ENCODE measurements at places on chromosomes 1 and 21.

DNA sequence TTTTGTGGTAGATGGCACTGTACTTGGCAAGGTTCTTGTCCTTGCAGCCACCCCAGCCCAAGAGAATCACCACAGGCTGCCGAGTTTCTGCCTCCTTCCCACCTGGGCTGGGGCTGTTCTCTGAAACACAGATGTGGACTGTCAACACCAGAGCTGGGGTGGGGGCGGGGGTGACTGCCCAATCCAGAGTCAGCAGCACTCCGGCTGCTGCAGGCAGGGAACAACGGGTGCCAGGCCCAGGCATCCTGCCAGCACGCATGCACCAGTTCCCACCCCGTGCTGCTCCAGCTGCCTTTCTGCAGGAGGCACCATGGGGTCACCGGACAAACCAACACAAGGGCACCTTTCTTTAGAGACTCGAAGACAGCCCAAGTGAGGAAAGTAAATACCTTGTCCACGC, 14.1 kb downstream of the TMEM53 start:
- DNase-seq: peak; percentile 63

DNA sequence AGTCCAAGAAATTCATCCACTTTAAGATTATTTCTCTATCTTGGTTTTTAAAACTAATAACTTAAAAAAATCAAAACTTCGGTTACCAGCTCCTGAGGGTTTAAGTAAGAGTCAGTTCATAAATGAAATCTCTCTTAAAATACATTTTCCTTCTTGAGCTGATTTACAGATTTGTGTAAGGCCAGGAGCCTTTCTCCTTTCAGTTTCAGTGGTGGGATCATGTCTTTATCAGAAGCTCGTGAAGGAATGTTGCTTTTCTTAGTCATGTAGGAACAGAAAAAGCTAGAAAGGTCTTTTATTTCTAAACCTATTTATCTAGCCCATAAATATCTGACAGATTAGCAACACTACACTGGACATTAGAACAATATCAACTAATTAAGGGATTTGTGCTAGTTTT, 390.2 kb downstream of the GPATCH2 start:
- DNase-seq: no peak

GRCh38 chr21:33964706-33965325, 49.2 kb upstream of the ATP5PO start:
- DNase-seq: no peak

DNA sequence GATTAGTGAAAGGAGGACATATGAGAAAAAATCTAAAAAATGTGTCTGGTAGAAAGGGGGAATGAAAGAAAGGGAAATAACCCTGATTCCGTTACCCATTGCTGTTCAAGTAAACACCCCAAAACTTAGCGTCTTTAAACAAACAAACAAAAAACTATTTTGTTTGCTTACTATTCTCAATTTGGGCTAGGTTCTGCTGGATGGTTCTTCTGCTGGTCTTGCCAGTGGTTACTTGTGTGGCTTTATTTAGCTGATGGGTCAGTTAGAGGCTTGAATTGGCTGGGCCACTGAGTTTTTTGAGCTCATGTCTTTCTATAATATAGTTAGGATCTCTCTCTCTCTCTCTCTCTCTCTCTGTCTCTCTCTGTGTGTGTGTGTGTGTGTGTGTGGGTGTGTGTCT, 112.1 kb downstream of the GRIK1 start:
- no peak for DNase-seq

- no peak for DNase-seq
These were observed 64.9 kb downstream of the TAS1R2 start for GRCh38 chr1:18794561-18794960.

DNA sequence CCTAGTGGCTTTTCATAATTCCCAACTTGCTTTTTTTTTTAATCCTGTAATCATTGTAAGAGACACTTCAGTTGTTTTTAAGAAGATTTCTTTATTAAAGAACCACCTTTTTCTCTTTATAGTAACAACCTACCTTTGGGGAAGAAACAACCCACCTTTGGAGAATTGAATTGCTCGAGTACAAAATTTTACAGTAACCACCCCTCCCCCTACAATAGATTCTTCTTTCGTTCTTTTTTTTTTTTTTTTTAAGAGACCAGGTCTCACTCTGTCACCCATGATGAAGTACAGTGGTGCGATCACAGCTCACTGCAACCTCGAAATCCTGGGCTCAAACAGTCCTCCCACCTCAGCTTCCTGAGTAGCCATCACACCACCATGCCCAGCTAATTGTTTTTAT, 2.1 kb upstream of the LRRC40 start:
- no peak for DNase-seq

DNA sequence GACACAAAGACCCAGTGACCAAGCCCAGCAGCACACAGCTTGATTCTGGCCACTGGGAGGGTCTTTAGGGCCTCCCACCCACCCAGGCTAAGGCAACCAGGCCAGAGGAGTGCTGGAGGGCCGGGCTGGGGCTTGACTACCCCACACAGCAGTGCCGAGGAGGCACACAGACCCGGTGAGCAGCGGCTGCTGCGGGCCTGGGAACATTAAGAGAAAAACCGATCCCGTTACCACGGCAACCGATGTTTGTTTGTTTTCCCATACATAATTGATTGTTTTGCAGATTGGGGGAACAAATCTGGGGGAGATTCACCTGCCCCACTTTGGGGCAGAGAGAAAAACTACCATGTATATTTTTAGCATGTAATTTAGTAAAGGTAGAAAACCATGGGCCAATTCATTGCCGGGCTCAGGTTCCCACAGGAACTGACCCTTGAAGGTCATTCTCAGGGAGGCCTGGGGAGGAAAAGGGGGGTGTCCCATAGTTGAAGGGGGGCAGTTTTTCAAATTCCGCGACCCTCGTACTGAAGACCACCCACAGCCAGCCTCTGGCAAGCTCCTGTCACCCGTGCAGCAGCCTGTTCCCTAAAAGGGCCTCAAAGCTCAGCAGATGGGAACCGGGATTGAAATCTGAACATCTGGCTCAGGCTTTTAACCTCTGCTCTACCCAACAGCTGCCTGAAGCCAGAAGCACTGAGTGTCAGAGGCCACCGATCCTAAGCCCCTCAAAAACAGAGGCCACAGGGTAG, 35.3 kb downstream of the CHD5 start:
- no peak for DNase-seq

- DNase-seq: no peak
These were observed 196.6 kb downstream of the MATN1 start for GRCh38 chr1:30526652-30527345.

- peak; percentile 3 for DNase-seq
These were observed 5.5 kb downstream of the AZIN2 start for GRCh38 chr1:33086384-33086850.

GRCh38 chr1:40344597-40344996, 27.5 kb upstream of the COL9A2 start:
- DNase-seq: no peak

DNA sequence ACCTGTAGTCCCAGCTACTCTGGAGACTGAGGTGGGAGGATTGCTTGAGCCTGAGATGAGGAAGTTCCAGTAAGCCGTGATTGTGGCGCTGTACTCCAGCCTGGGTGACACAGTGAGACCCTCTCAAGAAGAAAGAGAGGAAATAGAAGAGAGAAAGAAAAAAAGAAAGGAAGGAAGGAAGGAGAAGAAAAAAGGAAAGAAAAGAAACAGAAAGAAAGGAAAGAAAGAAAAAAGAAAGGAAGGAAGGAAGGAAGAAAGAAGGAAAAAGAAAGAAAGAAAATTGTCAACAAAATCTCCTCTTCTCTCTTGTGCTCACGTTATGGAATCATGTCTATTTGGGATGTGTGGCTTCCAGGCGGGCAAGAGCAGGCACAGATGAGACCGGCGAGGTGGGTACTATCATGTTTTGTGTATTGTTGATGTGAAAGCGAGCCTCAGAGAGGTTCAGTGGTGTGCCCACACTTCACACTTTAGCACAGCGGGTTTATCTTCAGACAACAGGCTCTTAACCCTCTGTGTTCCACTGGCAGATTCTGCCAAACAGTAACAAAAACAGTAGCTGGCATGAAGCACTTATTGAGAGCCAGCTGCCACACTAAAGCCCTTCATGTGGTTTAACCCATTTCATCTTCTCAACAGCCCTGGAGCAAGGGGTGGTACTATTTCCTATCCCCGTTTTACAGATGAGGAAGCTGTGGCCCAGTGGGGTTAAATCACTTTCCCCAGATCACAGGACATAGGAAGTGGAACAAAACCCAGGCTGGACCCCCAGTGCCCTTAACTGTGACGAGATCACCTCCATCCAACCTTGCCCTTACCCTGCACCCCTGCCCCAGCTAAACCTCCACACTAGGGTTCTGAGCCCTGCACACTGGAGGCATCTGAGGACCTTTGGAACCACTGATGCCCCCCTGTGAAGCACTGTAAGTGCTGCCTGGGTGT, 94.7 kb upstream of the TARDBP start:
- peak; percentile 40 for DNase-seq

- DNase-seq: no peak
These were observed 23.2 kb upstream of the RGSL1 start for GRCh38 chr1:182426442-182427430.

GRCh38 chr1:239269706-239270105, 116.7 kb upstream of the CHRM3 start:
- DNase-seq: no peak

DNA sequence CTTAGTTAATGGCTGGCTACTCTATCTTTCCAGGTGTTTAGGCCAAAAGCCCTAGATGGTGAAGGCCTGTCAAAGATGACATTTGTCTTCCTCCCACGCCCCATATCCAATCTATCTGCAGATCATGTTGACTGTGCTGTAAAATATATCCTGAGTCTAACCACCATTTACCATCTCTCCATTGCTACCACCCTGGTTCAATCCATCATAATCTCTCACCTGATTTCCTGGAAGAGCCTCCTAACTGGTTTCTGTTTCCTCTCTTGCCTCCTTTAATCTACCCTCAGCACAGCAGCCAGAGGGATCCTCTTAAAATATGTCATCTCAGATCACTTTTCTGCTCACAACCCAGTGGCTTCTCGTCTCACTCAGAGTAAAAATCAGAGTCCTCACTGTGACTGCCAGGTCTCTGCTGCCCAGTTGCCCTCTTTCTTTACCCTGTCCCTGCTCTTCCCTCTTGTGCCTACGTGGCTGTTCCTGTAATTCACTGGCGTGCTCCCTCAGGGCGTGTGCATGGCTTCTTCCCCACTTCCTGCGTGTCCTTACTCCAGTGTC, 17.8 kb downstream of the TMEM50A start:
- DNase-seq: no peak

DNA sequence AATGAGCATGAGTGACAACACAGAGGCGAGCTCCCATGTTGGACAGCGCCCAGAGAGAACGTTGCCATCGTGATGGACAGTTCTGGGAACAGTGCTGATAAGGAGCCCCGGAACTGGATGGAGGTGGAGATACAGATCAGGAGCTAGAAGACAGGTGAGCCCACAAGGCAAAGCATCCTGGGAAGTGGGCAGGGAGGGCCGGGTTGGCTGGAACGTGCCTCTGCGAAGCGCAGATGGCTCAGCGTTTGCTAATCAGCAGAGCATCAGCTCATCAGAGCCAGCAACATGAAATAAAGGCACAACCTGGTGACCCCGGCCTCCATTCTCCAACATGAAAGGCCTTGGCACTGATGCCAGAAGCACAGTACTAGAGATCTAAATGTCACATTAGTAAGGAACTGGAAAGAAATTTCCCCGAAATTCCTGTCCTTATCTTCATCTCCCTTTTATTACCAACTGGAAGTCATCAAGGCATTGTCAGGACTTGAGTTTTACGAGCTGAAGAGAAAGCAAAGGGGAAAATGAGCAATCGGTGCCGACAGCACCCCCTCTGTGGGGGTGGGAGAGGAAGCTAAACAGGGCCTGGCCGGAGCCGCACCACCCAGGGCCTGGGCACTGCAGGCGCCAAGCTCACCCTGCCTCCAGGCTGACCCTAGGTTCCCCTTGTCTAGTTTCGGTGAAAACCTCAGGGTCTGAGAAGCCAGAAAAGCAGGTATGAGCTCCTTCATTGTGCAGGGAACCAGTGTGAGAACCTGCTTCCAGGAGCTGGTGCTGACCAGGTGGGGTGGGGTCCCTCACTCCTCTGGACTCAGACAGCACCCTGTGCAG, 19.9 kb downstream of the ABCA4 start:
- no peak for DNase-seq

DNA sequence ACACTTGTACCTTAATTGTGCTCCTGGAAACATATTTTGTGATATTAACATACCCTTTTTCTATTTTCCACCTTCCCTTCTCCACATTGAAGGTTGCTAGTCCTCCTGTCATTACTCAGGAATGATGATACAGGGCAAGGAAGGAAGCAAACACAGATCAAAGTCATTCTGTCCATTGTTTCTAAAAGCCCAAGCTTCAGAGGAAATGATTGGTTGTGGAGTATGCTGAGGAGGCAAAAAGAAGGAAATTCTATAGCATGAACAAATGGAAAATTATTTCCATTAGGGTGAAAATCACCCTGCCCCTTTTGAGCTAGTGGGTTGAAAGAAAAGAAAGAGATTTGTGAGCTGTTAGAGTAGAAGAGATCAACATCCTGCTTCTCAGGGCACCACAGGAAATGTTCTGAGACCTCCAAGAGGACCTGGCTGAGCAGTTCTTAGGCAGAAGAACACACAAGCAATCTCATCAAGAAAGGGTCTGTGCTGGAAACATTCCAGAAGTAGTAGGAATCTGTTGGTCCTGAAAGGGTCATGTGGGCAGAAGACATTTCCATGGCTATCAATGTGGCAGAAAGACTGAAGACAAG, 29.0 kb upstream of the PRRX1 start:
- DNase-seq: no peak

DNA sequence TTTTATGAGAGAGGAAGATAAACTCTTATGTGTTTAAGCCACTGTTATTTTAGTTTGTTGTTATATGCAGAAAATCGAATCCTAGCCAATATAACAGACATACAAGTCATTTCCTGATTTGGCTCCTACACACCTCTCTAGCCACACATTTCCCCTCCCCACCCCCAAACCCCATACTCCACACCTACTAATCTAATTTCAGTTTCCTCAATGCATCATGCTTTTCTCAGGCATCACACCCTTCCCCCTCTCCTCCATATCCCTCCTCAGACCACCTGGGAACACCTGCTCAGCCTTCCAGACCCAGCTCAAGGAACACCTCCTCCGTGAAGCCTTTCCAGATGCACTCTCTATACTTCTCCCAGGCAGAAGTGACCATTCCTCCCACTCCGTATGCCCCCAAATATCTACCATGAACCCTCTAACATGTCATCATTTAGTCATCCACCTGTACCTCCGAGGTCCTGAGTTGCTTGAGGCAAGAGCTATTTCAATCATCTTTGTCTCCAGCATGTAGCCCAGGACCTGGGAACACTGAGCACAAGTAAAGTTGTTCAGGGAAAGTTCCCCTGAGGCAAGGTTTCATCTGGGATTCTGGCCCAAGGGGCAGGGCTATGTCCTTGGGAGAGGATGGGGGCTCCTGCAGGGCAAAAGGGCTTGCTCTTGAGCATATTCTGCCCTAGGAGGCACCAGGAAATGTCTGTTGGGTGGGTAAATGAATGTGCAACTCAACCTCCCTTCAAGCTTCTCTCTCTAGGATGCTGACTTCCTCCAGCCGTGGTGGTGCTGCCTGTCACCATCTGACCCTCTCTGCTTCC, 126.8 kb downstream of the HIVEP3 start:
- no peak for DNase-seq

- DNase-seq: no peak
These were observed 13.1 kb downstream of the S100A10 start for GRCh38 chr1:151980287-151981177.

All from NCI-H2107 (cell line).